Activated CD4-positive, alpha-beta T cell treated with anti-CD3 and anti-CD28 coated beads for 36 hours (primary cell): ENCODE measurements at places on chromosomes 1 and 21.

- DNase-seq = no peak
Observed at GRCh38 chr1:52569449-52570210, 16.7 kb upstream of the TUT4 start.

GRCh38 chr1:168134642-168135041, 2.1 kb downstream of the GPR161 start:
- no peak for DNase-seq

DNA sequence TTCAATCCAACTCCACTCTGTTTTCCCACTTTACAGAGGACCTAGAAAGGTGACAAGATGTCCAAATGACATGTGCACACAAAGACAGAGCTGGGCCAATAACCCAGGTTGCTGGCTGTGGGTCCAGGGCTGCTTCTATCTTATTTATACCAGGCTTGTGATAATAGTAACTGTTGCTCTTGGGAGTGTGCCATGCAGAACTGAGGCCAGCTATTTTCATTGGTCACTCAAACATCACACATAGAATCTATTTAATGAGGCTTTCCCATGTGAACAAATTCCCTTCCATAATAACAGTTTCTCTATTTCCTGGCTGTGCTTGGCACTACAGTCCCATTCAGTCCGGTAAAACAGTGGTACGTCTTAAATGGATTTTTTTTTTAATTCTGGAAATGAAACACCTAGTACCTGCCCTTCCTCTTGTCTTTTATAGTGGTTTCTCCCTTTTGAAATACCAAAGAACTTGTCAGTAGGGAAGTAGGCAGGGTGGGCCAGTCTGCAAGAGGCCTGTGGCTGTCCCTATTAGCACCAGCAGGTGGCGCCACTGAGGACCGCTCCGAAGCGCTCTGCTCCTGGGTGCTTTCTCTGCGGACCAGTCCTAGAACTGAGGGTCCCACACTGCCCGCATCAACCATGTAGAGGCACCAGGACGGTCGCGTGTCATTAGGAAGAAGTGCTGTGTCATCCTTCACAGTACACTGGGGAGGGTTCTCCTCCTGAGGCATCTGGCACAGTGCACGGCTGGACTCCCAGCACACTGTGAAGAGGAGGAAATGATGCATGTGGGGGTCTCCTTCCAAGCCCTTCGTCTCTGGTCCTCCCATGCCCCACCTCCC, 52.1 kb downstream of the GPR161 start:
- peak; percentile 81 for DNase-seq

DNA sequence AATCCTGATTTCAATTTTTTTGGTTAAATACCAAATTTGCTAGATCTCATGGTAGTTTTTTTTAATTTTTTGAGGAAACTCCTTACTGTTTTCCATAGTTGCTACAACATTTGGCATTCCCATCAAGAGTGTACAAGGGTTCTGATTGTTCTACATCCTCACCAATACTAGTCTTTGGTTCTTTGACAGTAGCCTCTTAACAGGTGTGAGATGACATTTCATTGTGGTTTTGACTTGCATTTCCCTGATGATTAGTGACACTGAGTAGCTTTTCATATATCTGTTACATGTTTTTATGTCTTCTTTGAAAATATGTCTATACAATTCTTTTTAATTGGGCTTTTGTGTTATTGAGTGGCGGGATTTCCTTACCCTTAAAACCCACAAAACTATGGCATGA, 20.9 kb upstream of the RGS13 start:
- no peak for DNase-seq

- DNase-seq = peak; percentile 6
Observed at GRCh38 chr1:14522926-14523241, 75.6 kb upstream of the KAZN start.

DNA sequence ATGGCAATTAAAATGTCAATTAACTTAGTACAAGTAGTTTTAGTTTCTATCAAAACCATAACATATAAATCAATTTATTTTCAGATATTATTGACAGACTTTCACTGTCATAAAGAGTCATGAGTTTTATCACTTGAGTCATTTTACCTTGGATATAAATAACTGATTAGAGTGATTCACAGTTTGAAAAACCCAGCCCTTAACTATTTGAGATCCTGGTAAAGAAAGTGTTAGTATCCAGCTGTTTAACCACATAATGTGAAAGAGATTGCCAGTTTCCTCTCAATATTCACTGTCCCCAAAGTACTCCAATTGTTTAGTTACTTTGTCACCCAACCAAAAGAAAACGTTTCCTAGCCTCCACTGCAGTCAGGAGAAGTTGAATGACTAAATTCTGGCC, 91.3 kb downstream of the UCHL5 start:
- DNase-seq = no peak

GRCh38 chr1:159908031-159908940, 8.3 kb upstream of the CFAP45 start:
- DNase-seq = no peak

DNA sequence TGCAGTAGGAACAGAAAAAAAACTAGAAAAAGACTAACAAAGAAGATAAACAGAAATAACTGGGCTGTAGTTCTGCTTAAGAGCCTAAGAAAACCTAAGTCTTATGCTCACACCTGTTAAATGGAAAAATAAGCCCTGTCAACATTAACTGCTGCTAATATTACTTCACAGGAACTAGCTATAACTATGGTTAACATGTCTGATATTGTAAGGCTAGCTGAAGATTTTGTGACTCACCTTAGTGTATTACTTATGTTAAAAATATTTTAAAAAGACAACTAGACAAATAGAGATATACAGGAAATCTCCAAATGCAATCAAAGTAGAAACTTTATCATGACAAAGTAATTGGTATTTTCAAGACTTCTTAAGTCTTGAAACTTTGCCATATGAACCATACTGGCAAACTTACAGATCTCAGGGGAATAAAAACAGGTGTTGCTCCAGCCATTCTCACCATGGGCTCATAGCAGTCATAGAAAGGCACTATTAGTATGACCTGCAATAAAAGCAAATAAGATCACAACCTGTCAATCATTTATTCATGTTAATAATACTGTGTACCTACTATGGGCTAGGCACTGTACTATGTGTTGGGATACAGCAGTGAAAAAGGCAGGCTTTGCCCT, 30.7 kb downstream of the KYAT3 start:
- no peak for DNase-seq

DNA sequence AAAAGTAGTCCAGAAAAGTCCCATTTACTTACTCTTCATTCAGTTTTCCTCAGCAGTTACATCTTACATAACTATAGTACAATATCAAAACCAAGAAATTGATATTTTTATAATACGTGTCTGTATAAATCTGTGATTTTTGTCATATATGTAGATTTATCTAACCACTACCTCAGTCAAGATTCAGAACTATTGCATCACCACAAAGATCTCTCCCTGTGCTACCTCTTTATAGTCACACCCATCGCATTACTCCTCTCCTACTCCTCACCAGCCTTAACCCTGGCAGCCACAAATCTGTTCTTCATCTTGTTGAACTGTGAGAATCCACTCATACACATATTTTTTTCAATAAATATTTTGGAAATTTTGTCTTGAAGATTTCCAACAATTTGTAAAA, 72.5 kb downstream of the RALGPS2 start:
- DNase-seq = no peak

- DNase-seq = no peak
Observed at GRCh38 chr1:212205006-212205405, 80.2 kb upstream of the PPP2R5A start.

- DNase-seq = peak; percentile 23
Observed at GRCh38 chr1:212754193-212754592, 37.4 kb downstream of the NSL1 start.

GRCh38 chr1:111621050-111621449, 1.5 kb downstream of the RAP1A start:
- peak; percentile 36 for DNase-seq

GRCh38 chr1:16420424-16421118, 16.7 kb downstream of the SPATA21 start:
- peak; percentile 84 for DNase-seq

DNA sequence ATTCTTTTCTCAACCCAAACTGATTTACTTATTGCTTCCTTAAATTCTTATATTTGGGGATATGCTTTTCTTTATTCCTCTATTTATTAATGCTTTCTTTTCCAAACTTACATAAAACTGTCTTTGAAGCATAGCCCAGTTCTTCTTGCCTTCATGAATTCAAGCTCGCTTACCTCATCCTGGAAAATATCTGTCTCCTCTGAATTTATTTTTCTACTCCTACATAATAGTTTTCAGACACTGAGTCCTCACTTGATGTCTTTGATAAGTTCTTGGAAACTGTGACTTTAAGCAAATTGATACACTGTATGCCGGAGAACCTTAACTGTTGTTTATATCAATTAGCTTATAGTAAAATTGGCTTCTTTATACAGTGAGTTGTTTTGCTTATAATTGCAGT, 93.8 kb downstream of the ZFYVE9 start:
- no peak for DNase-seq

DNA sequence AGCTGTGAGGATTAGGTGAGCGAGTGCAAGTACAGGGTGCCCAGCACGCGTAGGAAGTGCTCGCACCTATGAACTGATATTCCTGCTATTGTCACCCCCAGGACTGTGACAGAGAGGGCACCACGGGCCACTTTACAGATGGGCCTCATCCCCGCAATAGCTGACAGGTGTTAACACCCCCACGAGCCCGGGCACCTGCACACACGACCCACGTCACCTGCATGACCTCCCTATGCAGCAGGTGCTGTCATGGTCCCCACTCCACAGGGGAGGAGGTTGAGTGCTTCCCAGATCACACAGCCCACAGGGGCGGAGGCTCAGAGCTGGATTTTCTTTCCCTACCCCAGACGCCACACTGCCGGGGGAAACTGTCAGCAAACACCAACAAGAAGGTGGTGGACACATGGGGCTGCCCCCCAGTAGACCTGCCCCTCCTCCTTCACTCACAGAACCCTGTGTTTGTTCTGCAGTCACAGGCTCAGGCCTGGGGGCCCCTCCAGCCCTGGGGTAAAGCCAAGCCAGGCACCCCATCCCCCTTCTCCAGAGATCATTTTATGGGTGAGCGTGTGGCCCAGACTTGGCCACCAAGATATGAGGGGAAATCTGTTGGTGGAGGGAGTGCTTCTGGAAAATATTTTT, 465.5 kb downstream of the MATN1 start:
- no peak for DNase-seq

DNA sequence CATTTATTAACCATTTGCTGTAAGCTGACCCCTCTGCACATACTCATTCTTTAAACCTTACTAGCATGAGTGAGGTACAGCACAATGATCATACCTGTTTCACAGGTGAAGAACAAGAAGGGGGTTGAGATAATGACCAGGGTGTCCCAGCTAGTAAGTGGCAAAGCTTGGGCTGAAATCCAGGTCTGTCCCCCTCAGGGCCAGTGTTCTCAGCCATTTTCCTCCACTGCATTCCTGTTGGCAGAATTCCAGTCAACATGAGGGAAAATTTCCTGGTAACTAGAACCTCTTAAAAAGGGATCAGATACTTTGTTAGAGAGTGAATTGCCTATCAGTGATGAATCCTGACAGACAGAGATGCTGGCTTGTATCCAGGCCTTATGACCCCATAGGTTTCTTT, 48.1 kb downstream of the SPATA46 start:
- DNase-seq = no peak

DNA sequence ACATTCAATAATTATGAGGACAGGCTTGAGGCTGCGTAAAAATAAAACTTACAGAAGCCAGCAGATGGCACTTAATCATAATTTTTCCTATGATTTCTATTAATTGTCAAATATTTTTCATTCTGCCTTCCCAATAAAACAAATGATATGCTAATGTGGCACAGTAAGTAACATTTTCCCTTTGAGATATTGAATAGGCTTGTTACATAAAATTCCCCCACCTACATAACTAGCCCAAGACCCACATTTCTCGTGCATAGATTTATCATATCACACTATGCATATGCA, 55.4 kb upstream of the PTGFRN start:
- DNase-seq = no peak

DNA sequence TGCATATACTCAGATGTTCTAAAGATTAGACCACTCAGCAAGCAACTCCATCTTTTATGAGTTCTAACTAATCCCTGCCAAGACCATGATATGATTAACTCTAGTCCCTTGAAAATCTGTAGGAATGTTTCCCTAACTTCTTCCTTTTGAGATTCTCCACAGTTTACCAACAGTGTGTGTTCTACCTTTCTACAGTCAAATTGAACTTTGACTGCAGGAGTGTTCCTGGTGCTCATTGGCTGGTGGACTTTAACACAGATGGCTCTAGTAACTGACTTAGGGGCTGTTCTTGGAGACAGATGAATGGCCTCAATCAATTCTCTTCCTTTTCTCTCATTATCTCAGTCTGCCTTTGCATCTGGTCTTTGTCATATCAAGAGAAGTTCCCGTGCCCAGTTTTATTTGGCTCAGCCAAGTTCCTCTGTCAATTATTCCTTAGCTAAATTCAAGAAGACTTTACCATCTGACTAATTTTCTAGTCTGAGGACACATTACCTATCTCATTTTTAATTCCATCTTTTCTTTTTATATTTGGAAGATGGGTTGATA, 643.9 kb upstream of the CAMK1G start:
- no peak for DNase-seq

DNA sequence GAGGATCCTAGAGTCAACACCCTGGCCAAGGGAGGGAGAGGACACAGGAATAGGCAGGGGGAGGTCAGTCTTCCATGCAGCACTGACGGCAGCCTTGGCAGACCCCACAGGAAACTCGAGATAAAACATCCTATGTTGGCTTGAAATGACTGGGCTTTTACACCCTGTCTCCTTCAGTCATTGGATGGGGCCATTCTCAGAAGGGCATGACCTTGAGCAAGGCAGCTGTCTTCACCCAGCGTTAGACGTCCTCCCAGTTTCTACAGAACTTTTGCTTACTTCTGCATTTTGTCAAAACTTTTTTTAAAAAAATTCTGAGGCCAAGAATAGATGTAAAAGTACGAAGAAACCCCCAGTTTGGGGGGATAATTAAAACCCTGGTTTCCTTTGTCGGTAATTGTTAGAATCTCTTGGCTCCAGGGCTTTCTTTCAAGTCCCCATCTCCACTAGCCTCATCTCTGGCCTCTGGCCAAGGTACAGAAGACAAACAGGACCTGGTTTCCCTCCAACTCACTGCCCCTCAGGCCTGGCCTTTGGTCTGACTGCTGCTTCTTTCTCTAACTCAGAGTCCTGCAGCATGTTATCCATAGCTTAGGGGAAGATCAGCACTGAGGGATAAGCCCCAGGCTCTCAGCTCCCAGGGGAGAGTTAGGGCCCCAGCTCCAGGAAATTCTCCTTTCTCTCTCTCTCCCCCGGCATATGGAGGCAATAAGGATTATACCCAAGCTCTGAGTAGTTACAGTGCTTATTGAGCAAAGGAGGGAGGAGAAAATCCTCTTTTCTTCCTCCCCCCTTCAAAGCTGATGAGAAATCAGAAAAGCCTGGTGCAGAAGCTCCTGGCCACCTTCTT, 51.6 kb upstream of the KCND3 start:
- DNase-seq = no peak

- no peak for DNase-seq
Observed at GRCh38 chr1:206002160-206002559, 1.0 kb downstream of the RAB7B start.

GRCh38 chr1:50526431-50526830, 103.2 kb upstream of the DMRTA2 start:
- DNase-seq = no peak

- DNase-seq = no peak
Observed at GRCh38 chr21:45262616-45263015, 25.1 kb downstream of the POFUT2 start.

GRCh38 chr1:185438936-185439335, 121.9 kb upstream of the IVNS1ABP start:
- no peak for DNase-seq
